ENCODE measurements at places on chromosomes 11 and 22.

DNA sequence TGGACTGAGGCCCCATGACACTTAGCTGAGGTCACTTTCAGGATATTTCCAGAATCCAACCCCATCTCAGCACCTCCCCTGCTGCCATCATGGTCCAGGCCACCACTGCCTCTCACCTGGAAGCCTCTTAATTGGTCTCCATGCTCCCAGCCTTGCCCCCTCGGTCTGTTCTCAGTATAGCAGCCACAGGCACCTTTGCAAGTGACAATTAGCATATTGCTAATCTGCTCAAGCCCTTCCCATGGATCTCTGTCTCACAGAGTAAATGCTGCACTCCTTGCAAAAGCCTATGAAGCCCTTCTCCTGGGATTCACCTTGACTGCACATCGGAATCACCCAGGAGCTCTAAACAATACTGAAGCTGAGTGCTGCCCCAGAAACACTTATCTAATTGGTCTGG is 93.5 kb upstream of the CSNK2A3 start:
- DNase-seq, result no peak

- no peak for DNase-seq
Observed at GRCh38 chr22:19199479-19199878, 20.9 kb upstream of the SLC25A1 start.

DNA sequence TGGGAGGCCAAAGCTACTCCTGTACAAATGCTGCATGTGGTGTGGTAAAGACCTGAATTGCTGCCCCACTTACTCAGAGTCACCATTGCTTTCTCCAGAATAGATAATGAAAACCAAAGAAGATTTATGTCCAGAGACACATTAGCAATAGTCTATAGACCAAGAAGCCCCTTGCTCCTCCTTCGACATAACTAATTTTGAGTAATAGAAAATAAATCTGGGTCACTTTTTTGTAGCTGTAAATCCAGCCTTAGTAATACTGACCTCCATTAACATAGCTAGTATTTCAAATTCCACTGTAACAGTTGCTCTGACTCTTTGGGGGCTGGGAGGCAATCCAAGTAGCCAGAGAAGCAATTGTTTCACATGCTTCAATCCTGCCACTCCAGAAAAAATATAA is 145.9 kb downstream of the MAML2 start:
- no peak for DNase-seq

GRCh38 chr11:4527926-4528325 is 17.1 kb upstream of the OR52M1 start:
- DNase-seq, result no peak

DNA sequence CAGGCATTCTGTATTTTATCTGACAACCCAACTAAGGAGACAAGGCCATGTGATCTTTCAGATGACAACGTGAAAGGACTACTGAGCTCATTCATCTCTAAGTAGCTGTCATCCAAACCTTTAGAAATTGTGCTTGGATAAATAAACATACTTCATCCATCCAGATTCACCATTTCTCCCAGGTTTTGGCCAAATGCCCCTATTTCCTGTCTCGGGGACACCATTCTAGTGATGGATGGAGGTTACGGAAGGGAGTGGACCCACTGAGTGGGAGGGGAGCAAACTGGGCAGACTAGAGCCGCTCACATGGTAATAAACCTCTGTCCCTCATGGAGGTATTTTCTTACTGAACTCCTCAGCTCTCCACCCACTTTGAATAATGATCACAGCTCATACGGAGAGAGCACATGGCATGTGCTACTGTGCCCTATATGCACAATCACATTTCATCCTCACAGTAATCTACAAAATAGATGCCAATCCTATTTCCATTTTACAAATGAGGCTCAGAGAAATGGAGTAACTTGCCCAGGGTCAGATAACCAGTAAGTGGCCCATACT is 114.4 kb downstream of the SLC1A2 start:
- DNase-seq, result no peak
